ENCODE measurements at places on chromosomes 12 and 14.

DNA sequence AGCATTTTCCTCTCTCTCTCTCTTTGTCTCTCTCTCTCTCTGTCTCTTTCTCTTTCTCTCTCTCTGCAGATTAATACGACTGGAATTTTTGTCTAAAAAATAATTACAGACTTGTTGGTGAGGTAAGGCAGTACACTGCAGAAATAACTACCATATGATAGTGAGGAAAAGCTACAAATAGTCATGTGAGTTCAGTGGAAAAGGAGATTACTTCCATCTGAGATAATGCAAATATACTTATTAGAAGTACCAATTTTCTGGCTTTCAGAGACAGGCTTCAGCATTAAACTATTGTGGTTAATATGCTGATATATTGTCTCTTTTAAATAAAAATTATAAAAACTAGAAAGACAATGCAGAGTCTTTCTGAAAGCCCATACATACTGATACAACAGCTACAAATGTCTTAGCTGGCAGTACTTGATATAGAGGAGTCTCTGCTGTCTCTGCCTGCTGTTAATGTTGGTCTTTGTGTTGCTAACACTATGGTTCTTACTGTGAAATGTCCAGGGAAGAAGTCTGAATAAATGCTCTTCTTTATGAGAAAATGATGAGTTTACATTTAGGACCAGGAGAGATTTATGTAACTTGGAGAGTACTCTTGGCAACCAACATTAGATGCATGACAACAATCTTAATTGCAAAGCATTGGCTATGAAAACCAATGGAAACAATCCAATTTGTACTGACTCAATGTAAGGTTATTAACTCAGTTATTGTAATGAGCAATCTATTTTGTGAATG is 167.0 kb downstream of the LRFN5 start:
- no peak for DNase-seq

GRCh38 chr14:100706200-100706599 is 20.5 kb upstream of the DLK1 start:
- no peak for DNase-seq

DNA sequence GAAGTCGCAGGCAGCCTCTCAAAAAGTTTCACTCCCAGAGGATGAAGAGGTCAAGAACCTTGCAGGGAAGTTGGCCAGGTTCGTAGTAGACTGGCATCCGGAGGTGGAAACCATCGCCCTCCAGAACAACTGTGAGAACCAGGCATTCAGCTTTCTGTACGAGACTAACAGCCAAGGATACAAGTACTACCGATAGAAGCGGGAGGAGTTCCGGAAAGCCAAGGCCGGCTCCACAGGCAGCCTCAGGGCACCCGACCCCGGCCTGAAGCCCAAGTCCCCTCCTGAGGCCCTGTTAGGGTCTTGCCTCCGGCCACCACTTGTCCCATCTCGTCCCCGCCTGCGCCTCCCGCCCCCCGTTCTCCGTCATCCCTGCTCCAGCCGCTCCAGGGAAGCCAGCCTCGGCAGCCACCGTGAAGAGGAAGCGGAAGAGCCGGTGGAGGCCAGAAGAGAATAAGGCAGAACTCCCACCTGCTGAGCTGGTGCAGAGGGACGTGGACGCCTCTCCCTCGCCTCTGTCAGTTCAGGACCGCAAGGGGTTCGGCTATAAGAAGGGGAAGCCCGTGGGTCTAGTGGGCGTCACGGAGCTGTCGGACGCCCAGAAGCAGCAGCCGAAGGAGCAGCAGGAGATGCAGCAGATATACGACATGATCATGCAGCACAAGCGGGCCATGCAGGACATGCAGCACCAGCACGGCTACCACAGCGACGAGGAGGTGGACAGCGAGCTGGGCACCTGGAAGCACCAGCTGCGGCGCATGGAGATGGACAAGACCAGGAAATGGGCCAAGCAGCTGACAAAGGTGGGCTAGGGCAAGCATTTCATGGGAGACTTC is 366.8 kb upstream of the ATXN7L3B start:
- no peak for DNase-seq

DNA sequence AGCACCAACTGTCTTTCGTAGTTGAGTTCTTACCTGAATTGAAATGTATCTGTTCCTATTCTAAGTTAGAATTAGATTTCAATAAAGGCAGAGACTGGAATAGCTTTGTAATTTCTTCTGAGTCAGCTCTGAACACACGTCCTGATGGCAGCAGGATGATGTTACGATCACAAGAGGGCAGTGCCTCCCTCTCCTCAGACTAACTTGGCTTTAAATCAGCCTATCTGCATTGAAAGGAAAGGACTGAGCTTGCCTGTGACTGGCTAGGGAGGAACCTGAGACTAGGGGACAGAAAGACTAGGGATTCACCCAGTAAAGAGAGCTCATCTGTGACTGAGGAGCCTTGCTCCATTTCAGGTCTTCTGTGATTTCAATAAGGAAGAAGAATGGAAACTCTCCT is 323.7 kb upstream of the OR4E1 start:
- DNase-seq, result no peak

DNA sequence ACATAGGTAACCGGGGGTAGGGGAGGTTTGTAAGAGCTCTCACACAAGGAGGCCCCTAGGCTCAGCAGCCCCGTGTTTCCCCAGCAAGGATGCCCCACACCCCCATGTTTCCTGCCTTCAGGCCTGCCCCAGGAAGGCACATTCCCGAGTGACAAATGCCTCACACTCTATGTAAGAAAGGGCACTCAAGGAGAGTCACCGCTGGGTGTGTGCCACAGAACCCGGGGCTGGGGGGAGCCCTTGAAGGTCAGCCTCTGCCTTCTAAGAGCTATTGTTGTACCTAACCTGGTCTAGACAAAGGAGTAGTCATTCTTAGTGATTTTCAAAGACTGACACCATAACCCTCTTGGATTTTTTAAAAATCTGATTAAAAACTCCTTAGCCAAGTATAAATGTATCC is 333.6 kb downstream of the DPF3 start:
- DNase-seq, result no peak

Data from sciatic nerve (tissue), 2 donors.